DMS 273 treated with DMSO at 0.1 percent for 48 hours (cell line): ENCODE measurements at places on chromosomes 3 and 15.

DNA sequence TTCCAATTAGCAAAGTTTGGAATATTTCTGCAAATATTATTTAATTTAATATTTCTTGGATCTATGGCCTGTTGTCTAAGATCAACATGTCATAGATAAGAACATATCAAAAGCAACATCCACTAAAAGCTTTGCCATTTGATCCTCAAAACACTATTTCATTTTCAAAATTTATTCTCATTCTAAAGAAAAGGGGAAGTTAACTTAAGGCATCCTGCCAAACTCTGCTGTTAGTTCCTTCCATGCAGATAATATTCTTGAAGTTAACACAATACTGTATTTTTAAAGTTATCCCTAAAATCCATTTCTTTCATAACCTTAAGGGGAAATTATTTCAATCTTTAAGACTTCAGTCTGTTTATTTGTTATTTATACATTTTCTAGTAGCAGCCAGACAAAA, 28.2 kb upstream of the GBE1 start:
- DNase-seq = no peak

GRCh38 chr3:195526492-195526891, 16.6 kb downstream of the PPP1R2 start:
- DNase-seq = no peak

DNA sequence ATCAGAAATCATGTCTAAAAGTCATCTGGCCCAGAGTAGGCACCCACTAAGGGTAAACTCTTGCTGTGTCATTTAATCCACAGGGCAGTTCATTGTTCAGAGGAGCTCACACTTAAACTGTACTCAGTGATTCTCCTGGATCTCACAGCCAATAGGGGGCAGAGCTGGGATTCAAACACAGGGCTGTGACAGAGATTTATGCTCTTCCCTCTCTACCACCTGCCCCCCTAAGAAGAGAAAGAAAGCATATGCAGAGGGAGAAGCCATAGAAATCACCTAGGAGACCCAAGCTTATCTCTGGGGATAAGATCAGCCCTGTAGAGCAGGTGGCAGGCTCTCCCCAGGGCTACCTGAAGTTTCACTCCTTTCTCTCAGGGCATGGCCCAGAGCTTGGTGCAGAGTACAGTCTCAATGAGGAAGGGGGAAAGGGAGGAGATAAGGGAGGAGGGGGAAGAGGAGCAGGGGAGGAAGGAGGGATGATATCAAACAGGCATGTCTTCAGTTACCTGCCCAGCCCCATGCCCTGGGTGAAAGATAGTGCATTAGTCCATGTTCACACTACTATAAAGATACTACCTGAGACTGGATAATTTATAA, 51.8 kb upstream of the ADPGK start:
- DNase-seq = peak; percentile 35

DNA sequence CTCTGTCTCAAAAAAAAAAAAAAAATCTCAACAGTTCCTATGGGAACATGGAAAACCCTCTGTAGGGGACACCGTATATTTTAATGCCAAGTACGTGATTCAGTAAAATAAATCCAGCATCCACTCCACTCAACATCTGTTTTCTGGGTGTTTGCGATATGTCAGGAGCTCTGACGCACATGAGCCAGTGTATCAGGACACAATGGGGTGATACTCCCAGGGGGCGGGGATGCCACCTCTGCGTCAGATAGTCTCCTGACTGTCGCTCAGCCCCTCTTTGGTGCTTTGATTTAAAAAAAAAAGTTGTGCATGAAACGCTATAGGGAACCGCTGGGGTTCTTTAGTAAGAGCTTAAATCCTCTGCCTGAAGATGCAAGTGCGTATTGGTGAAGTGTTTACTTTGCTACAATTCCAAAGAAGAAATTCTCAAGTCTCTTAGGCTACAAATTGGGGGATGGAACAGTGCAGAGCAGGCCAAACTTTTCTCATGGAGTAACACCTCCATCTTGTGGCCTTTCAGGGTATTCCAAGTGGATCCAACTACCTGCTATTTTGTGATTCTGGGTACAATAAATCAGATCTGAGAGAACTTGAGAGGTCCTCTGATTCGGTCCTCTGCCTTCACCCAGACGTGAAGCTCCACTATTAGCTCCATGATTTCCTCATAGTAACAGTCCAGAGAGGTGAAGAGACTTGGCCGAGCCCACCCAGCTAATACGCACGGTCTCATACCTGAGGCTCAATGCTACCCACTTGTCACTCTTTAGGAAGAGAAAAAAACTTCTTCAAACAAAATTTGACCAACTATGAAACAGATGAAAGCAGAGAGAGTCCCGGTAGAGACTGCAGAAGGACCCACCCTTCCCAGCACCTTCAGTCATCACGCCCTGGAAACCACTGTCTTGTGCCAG, 9.3 kb upstream of the NR2E3 start:
- DNase-seq = no peak
